GM13976 (cell line): ENCODE measurements at places on chromosomes 7 and 10.

- no peak for DNase-seq
Observed at GRCh38 chr7:10767771-10768170, 205.9 kb upstream of the PHF14 start.

- DNase-seq = no peak
Observed at GRCh38 chr7:157554393-157555238, 217.8 kb downstream of the DNAJB6 start.

GRCh38 chr7:38453168-38453567 lies 178.0 kb downstream of the AMPH start:
- no peak for DNase-seq

GRCh38 chr7:75854233-75854632 lies 24.6 kb upstream of the RHBDD2 start:
- no peak for DNase-seq

DNA sequence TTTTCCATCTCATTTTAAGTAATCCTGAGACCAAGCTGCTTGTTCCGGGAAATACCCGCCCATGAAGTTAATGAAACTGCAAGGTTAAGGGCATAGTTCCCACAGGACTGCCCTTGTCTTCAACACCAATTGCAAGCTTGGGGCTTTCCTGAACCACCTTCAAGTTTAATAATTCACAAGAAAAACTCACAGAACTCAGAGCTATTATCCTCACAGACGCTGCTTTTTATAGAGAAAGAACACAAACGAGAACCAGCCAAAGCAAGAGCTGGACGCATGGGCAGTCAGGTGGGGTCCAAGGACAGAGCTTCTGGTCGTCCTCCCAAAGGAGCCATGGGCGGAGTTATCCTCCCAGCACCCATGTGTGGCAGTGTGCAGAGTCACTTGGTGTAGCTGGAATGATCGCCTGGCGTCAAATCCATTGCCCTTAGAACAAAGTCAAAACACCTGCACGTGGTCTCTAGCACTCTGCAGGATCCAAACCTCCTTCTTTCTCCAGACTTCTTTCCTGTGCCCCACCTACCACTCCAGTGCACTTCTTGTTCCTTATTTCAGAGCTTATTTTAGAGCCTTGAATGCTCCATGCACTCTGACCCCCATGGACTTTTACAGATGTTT lies 56.7 kb downstream of the SNX10 start:
- no peak for DNase-seq
